Transverse colon (tissue), 4 donors: ENCODE measurements at places on chromosomes 2 and 18.

DNA sequence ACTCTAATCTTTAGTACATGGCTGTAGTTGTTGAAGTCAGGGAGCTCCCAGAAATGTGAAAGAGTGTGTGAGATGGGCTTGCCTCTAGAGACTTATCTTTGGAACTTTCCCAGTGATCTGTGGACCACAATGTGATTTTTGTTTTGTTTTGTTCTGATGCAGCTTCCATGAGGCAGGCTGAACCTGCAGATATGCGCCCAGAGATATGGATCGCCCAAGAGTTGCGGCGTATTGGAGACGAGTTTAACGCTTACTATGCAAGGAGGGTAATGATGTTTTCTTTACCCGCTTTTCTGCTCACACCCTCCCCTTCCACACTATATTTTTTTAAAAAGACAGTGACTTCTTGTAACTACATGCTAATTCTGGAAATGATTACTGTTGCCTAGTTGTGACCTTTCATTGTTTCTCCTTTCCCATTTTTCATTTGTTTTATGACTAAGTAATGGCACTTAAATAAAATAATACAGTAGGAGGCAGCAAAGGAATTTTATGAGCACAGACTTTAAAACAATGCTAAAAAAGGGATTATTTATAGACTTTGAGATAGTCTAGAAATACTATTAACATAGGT is 29.3 kb downstream of the BCL2L11 start:
- no peak for DNase-seq

- no peak for DNase-seq
Observed at GRCh38 chr2:41042343-41042742, 590.5 kb upstream of the SLC8A1 start.

DNA sequence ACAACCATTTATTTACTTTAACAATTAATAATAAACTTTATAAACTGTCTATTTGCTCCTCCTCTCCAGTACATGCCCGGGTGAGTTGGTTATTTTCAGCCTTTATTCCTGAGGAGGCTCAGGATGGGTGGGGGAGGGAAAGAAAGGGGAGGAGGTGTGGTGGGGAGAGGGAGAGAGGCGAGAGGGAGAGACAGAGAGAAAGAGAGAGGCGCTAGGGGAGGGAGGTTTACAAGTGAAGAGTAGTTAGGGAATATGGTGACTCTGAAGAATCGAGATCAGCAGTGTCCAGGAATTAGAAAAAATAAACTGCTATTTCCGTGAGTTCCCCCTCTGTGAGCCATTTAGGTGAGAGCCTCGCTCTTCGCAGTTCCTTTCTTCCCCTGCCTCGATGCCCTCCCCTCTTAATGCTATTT is 138.9 kb downstream of the MEIS1 start:
- no peak for DNase-seq

DNA sequence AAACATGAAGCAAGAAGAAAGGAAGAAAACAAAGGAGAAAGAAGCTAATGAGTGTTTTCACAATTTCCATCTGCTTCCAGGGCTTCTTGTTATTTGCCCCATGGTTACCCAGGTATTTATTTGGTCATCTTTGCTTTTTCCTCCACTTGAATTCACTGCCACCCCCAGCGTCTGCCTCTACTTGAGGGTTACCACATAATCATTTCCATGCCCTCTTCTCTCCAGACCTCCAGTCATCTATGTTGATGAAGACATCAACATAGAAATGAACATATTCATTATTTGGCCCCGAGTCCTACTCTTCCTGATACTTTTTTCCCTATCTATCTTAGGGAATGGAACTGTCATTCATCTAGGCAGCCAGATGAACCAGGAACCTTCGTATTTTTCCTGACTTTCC is 133.6 kb upstream of the CAVIN2 start:
- no peak for DNase-seq

GRCh38 chr2:111039628-111040383 is 80.9 kb upstream of the BCL2L11 start:
- DNase-seq = no peak

GRCh38 chr18:41504316-41504715 is 450.7 kb upstream of the PIK3C3 start:
- no peak for DNase-seq

GRCh38 chr18:44216169-44216568 is 464.5 kb upstream of the SETBP1 start:
- no peak for DNase-seq

GRCh38 chr2:223945755-223946154 is 620 bp upstream of the WDFY1 start:
- no peak for DNase-seq

- DNase-seq = no peak
Observed at GRCh38 chr2:223779877-223780276, 57.5 kb downstream of the AP1S3 start.

DNA sequence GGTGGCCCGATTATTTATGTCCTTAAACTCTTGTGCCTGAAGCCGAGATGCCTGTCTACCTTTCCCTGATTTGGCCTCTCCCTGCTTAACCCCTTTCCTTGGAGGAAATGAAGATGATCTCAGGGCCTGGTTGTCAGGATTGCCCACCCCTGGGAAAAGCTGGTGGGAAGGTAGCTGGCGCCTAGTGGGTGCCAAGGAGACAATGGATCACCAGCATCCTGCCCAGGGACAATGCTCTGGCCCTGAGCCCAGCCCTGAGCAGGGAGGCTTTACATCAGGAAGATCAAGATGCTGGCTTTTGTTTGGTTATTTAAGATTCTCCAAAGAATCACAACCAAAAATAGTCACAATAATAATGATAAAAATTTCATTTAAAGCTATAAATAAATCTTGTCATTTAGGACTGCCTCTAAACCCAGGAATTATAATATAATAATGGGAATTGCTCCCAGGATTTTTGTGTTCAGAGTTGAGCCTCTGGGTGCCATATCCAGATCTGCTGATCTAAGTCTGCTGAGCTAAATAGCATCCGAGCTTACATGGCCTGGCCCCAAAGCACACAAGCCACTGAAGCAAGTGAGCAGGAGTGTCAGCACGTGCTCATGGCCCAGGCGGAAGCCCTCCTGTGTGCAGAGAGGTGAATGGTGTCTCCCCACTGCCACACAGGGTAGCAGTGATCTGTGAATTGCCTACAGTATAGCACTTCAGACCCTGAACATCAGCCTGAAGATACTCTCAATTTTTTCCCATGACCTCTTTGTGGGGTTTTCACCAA is 57.8 kb upstream of the MAP3K20 start:
- no peak for DNase-seq
